Stimulated activated CD8-positive, alpha-beta memory T cell treated with anti-CD3 and anti-CD28 coated beads, Interleukin-15, amount 100 ng/mL, for 4 hours (primary cell): ENCODE measurements at places on chromosomes 13 and 19.

- no peak for DNase-seq
Observed at GRCh38 chr13:75309981-75310580, 171.9 kb downstream of the TBC1D4 start.

- DNase-seq, result no peak
Observed at GRCh38 chr13:106445996-106446395, 89.5 kb downstream of the EFNB2 start.

GRCh38 chr13:61136093-61136492, 279.6 kb downstream of the PCDH20 start:
- no peak for DNase-seq

DNA sequence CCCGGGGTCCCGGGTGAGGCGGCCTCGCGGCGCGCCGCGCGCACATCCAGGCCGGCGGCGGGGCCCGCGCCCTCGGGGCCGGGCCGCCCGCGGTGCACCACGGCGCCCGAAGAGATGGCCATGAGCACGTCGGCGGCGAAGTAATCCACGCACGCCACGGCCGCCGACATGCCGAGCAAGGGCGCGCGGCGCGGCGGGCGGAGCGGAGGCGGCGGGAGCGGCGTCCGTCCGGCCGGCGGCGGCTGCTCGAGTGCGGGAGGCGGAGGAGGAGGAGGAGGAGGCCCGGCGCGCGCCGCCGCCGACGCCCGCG, at the start of gene KLF16:
KLF16 (minus strand) TSS at position 252 of the 310 bp plus-strand sequence; CDS start at position 170, 82 bp downstream.
- DNase-seq, result no peak

GRCh38 chr19:7598180-7598579, 2.5 kb downstream of the CAMSAP3 start:
- no peak for DNase-seq

GRCh38 chr13:77810878-77811277, 107.8 kb downstream of the EDNRB start:
- no peak for DNase-seq

DNA sequence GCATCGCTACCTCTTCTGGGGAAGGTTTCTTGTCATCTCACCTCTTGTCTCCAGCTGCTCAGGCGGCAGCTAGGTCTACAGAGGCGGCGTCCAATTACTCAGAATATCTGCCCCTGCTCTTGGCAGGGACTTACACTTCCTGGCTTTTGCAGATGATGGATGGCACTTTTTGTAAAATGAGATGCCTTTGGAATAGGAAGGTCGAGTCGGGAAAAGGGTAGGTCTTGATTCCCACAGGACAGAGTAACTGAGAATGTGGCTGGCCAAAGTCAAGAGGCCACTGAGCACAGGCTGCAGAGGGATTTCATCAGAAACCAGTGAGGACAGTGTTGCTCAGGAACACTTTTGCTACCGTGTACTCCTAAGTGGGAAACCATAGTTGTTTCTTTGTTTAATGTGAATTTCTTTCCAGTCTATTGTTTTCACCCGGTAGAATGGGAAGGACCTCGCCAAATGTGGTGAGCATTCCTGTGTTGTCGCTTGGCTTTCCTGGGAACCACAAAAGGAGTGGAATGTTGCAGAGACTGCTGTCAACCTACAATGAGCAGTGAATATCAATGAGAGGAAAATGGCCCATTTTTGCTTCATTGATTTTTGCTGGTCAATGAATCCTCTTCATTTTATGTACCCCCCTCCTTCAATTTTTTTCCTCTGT, 383.7 kb downstream of the HS6ST3 start:
- no peak for DNase-seq

- no peak for DNase-seq
Observed at GRCh38 chr19:10603873-10604459, 16.9 kb upstream of the AP1M2 start.

DNA sequence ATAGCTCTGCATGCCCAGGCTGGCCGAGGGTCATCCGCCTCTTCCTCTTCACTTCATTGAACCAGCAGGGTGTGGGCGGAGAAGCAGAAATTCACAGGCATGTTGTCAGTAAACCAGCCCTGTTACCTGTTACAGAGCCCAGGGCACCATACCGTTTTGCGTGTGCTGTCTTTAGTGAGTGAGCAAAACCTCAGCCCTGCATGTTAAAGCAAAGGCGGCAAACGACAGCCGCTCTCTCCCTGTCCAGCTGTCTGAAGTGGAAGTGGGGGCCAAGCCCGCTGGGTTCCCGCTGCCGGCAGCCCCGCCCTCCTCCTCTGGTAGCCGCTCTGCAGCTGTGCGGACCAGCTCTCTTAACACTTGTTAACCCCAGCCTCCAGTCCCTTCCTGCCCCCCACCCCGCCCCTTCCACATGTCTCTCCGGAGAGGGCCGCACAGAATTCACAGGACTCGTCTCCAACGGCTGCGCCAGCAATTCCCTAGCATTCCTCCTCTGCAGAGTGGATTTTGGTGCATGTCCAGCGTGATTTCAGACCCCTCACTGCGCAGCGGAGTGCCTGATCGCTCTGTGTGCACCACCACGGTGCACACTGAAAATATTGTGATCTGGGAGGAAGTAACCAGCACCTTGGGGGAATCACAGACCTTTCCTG, 12.7 kb downstream of the KLHL26 start:
- DNase-seq, result no peak

- DNase-seq, result no peak
Observed at GRCh38 chr19:12222980-12223630, 60.2 kb downstream of the ZNF136 start.

DNA sequence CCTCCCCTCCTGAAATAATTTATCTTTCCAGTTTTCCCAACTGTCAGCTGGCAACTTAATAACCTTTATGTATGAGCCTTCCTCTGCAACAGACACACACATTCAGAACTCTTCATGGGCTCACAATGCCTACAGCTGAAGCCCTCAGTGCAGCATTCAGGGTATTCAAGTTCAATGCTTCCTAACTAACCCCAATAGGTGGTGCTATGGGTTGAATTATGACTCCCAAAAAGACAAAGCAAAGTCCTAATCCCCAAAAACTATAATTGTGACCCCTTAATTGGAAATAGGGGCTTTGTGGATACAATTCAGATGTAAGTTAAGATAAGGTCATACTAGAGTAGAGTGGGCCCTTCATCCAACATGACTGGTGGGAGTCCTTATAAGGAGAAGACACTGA, 202.2 kb downstream of the SUCLA2 start:
- DNase-seq, result no peak

GRCh38 chr19:55703790-55704215, 28.8 kb downstream of the EPN1 start:
- no peak for DNase-seq

- no peak for DNase-seq
Observed at GRCh38 chr13:98581381-98581780, 4.5 kb upstream of the STK24 start.

DNA sequence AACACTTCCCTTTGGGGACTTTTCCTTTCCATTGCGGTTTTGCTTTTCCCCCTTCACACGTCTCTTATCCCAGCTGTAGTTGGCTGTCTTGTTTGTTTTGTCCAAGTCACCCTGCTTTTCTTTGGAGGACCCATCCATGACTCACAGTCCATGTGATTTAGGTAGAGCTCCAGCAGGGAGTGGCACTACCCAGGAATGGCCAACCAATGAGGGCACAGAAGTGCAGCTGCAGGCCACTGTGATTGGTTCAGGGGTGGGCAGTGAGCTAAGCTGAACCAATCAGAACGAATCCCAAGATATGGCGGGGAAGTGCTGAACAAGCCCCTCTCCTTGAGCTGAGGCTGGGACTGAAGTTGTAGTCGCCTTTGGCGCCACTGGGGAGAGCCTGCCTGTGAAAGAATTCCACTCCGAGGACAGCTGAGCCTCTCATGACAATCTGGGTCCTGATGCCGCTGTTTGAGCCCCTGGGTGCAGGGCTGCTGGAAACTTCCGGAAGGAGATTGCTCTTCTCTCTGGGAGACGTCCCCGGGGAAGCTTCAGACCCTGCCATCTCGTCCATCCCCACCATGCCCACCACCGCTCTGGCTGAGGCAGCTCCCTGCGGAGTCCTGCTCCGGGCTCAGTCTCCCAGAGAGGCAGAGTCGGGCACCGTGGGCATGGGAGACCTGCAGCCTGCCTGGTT, 62.9 kb upstream of the URI1 start:
- no peak for DNase-seq

DNA sequence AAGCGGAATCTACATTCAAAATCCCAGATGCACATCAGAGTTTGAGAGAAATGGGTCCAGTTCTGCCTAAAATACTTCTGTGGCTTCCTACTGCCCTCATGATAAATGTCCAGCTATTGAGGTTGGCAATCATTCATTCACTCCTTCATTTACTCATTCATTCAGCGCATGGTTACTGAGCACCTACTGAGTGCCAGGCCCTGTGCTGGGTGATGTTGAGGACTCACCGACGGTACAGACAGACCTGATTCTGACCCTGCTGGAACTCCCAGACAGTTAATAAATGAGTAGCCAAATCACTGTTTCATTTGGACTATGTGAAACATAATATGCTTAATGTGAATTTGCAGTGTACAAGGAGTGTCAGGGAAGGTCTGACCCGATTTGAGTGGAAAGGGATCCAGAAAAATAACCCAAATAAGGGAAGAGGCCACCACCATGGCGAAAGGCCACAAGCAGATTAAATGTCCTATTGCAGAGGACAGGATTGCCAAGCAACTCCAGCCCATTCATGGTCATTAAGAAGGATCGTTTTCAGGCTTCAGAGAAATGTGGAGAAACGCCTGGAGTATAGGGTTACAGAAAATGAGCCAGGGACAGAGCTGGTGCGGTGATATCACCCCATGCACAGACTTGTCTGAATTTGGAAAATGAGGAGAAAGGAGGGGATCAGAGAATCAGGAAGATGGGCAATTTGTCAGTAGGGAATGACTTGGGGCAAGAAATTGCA, 20.5 kb downstream of the DYRK1B start:
- no peak for DNase-seq

DNA sequence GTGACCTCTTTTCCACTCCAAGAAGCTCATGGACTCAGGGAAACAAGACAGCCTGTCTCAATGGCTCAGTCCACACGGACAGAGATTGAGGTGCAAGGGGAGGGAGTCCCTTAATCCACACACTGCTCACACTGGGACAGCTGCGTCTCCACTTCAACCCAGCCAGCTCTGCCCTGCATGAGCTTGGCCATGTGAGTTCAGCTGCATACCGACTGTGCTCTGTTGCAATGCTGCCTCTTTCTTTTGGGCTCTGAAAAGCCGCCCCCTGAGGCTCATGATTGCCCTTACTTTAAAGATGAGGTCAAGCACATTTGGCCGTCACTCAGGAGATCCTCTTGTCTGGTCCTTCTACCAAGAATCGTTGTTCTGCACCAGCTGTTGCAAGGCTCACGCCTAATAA, 64.8 kb upstream of the KCTD15 start:
- DNase-seq, result no peak

- no peak for DNase-seq
Observed at GRCh38 chr19:28701491-28701890, 511.5 kb downstream of the UQCRFS1 start.

- DNase-seq, result no peak
Observed at GRCh38 chr13:102599426-102600012, 2.7 kb downstream of the TPP2 start.

DNA sequence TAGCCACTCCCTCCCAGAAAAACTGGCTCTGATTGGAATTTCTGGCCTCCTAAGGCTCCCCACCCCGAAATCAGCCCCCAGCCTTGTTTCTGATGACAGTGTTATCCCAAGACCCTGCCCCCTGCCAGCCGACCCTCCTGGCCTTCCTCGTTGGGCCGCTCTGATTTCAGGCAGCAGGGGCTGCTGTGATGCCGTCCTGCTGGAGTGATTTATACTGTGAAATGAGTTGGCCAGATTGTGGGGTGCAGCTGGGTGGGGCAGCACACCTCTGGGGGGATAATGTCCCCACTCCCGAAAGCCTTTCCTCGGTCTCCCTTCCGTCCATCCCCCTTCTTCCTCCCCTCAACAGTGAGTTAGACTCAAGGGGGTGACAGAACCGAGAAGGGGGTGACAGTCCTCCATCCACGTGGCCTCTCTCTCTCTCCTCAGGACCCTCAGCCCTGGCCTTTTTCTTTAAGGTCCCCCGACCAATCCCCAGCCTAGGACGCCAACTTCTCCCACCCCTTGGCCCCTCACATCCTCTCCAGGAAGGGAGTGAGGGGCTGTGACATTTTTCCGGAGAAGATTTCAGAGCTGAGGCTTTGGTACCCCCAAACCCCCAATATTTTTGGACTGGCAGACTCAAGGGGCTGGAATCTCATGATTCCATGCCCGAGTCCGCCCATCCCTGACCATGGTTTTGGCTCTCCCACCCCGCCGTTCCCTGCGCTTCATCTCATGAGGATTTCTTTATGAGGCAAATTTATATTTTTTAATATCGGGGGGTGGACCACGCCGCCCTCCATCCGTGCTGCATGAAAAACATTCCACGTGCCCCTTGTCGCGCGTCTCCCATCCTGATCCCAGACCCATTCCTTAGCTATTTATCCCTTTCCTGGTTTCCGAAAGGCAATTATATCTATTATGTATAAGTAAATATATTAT, 6.1 kb downstream of the FOSB start:
- no peak for DNase-seq

- DNase-seq, result no peak
Observed at GRCh38 chr19:53183146-53183764, 9.9 kb downstream of the ZNF665 start.

DNA sequence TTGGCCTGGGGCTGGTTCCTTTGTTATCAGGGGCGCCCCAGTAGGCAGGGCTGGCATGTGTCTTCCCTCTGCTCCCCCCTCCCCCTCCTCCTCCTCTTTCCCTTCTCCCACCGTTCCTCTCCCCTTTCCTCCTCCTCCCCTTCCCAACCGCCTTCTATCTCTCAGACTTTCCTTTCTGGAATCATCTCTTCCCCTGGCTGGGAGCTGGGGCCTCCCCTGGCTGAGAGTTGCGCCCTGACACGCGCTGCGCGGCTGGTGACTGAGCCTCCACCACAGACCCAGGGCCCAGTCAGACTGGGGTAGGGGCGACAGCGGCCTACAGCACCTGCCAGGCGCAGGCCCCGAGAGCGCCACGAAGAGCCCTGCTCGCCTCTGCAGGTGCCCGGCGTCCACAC, 2.8 kb downstream of the PNMA8B start:
- no peak for DNase-seq

DNA sequence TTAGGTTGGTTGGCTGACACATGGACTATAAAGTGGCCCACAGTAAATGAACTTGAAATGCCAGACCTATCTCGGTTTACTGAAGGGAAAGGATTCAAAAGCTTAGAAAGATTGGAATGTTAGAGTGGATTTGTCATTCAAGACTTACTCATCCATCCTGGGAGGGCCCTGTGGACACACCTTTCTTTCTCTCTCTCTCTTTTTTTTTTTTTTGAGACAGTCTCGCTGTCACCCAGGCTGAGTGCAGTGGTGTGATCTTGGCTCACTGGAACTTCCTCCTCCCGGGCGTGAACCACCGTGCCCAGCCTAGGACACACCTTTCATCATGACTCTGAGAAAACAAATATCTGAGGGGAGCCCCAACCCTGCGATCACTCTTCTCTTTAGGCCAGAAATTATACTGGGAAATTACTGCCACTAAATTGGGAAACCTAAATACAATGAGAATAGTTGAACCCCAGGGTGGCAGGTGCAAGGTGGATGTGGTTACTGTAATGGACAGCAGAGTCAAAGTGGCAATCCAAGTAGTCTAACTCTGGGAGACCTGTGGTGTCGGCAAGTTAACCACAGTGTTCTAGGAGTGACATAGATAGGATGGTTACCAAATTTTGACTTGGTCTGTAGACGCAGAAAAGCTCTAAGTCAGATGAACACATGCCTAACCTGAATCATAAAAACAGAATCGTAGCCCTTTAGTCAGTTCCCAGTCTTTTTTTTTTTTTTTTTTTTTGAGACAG, 47.1 kb upstream of the ZMYM5 start:
- DNase-seq, result no peak

GRCh38 chr13:38664906-38665305, 22.0 kb upstream of the FREM2 start:
- DNase-seq, result no peak

GRCh38 chr13:26677156-26677555, 83.4 kb downstream of the GPR12 start:
- DNase-seq, result no peak

- no peak for DNase-seq
Observed at GRCh38 chr13:106041445-106041844, 494.0 kb downstream of the EFNB2 start.
